ENCODE measurements at places on chromosomes 13 and 19.

GRCh38 chr13:108376308-108376707 is 106.8 kb downstream of the TNFSF13B start:
- DNase-seq = no peak

DNA sequence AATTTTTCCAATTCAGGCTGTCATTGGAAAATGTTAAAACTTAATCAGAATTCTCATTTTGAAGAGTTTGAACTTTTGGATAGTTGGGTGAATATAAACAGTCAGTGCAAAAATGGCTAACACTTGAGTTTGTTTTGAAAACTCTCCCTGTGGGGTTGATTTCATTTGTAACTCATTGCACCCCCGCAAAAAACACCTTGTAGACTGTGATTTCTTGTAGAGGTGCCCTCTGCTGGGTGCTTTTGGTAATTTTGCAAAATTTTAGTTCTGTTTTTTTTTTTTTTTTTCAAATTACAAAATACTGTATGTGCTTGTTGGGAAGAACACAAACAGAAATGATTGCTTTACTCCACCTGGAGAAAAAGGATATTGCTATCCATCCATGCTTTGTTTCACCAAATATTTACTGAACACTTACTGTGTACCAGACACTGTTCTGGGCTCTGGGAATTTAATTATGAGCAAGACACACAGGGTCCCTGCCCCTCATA is 28.2 kb upstream of the GPI start:
- peak; percentile 29 for DNase-seq

DNA sequence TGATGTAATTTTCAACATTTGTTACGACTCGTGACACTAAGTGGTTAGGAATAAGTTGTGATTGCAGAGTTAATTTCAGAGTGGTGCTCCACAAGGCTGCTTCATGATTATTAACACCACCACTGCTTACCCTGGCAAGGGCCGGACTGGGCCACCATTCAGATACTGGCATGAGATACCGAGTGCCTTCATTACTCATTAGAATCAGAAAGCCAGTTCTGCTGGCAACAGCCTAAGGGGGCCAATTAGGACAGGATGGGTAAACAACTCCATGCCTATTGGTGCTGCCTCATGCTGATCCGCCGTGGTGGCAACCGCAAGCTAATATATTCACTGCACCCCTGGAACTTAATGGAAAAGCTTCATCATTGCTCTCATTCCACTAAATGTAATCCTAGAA is 575.1 kb downstream of the EFNB2 start:
- DNase-seq = peak; percentile 42

- no peak for DNase-seq
Observed at GRCh38 chr19:45958769-45959516, 14.7 kb downstream of the NOVA2 start.

DNA sequence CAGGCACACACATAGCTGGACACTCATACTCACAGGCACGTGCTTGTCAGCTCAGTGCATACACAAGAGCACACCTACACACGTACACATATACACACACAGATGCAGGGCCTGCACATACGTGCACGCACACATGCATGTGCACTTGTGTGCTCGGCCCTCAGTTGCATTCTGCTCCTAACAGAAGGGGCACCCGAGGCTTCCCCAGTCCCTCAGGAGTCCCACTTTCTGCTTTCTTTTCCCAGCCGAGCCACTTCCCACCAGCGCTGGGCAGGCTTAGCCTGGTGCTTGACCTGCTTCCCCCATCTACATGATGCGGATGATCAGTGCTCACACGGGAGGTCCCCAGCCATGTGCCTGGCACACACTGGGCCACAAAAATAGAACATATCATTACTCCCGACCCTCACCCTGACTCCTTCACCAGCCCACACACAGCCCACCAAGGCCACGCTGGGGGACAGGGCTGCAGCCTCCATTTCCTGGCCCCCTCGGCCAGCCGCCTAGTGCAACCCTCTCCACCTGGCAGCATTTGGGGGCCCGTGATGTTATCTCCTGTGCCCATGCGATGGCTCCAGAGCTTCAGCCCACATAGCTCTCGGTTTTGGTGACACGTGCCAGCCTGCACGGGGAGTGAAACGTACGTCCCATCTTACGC is 125.2 kb upstream of the SPACA7 start:
- no peak for DNase-seq

DNA sequence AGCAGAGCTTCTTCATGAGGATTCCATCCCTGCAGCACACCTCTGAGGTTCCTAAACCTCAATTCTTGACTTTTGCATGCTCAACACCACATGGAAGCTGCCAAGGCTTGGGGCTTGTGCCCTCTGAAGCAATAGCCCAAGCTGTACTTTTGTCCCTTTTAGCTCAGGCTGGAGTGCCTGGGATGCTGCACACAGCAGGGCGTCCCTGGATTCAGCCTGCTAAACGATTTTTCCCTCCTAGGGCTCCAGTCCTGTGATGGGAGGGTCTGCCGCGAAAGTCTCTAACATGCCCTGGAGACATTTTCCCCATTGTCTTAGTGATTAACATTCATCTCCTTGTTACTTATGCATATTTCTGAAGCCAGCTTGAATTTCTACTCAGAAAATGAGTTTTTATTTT is 98.3 kb downstream of the SLITRK5 start:
- no peak for DNase-seq

GRCh38 chr13:35925669-35926068 is 205.5 kb downstream of the DCLK1 start:
- DNase-seq = no peak

- peak; percentile 73 for DNase-seq
Observed at GRCh38 chr19:1057176-1057855, 9.7 kb upstream of the ARHGAP45 start.

DNA sequence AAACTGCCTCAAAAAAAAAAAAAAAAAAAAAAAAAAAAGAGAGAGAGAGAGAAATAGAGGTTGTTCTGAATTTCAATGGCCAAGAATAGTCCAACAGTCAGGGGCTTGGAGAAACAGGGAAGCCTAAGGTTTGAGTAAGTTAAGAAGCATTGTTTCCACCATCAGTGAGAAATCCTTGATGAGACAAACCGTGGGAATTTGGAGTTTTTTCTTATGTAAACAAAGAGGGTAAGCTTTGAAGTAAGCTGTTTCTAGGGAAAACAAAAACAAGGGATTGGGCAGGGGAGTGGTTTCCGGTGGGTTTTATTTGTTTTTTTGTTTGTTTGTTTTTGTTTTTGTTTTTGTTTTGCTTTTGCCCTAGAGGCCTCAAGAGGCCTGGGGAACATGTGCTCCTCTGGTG is 11.2 kb upstream of the ERVV-1 start:
- no peak for DNase-seq

GRCh38 chr13:109615721-109616420 is 170.5 kb downstream of the IRS2 start:
- DNase-seq = no peak

DNA sequence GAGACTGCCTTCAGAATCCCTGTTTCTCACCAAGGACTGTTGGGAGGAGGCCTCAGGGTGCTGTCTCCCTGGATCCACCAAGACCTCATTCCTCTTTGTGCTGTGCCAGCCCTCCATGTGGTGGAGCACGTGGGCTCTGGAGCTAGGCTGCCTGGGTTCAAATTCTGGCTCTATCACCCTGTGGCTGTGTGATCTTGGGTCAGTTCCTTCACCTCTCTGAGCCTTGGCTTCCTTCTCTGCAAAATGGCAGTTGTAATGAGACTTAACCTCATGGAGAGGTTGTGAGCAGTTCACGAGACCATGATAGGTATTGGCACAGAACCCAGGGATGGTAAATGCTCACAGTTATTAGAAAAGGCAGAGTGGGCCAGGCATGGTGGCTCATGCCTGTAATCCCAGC is 6.4 kb downstream of the PNMA8C start:
- DNase-seq = no peak

DNA sequence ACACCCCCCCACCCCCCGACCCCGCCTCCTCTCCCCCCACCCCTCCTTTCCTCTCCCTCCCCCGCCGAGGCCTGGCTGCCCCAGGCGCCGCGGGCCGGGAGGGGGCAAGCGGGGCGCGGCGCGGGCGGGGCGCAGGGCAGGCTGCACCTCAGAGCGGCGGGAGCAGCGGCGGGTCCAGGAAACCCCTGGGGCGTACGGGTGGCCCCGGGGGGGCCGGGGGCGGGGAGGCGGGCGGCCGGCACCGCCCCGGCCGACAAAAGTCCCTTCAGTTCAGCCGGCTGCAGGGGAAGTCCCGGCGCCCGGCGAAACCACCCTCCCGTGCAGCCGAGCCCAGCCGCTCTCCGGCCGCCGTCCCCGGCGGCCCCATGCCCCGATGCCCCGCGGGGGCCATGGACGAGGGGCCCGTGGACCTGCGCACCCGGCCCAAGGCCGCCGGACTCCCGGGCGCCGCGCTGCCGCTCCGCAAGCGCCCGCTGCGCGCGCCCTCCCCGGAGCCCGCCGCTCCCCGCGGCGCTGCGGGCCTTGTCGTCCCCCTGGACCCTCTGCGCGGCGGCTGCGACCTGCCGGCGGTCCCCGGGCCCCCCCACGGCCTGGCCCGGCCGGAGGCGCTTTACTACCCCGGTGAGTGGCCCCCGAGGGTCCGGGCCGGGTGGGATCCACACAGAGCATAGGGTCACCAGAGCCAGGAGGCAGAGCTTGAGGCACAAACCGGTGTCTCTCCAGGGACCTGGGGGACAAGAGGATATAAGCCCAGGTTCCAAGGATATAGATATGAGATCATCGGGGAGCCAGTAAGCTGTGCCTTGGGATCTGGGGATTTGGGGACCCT is at the start of gene BCL3:
Gene BCL3 (plus strand): TSS at position 283 of the 829 bp plus-strand sequence. CDS start 83 bp downstream, at position 366.
- peak; percentile 86 for DNase-seq
